ENCODE measurements at places on chromosomes 5 and 9. TPM values are rescaled to one million over a fixed set of nuclear protein-coding genes. Genes with fewer than 3 reads are reported as not detected.

FAM221B gene
- not detected for total RNA-seq

MARCHF11 gene
- not detected for total RNA-seq

FOXD4L5 gene
- not detected for total RNA-seq

ZFP37 gene
- total RNA-seq: 0.33 TPM

SMIM33 gene
- 0.37 TPM for total RNA-seq

DND1 gene
- 2.8 TPM for total RNA-seq

PDE6A gene
- not detected for total RNA-seq

DEPDC1B gene
- 20.5 TPM for total RNA-seq

COL27A1 gene
- total RNA-seq: 9.7 TPM

LCN6 gene
- total RNA-seq: not detected

DRD1 gene
- not detected for total RNA-seq

SPATA31D4 gene
- total RNA-seq: not detected

SLC46A2 gene
- not detected for total RNA-seq

LHX3 gene
- not detected for total RNA-seq

TAF11L14 gene
- total RNA-seq: not detected

DENND1A gene
- 22.3 TPM for total RNA-seq

ELOVL7 gene
- 1.1 TPM for total RNA-seq

PARP8 gene
- 20.9 TPM for total RNA-seq

PTRH1 gene
- total RNA-seq: 22.8 TPM

TAF11L5 gene
- total RNA-seq: not detected

KIF24 gene
- 6.2 TPM for total RNA-seq

SPINK4 gene
- total RNA-seq: not detected

SPINK6 gene
- not detected for total RNA-seq

SLC36A2 gene
- not detected for total RNA-seq

KLHL9 gene
- 14.8 TPM for total RNA-seq

HNRNPAB gene
- 492 TPM for total RNA-seq

AQP7 gene
- total RNA-seq: not detected

F2RL2 gene
- not detected for total RNA-seq

SPZ1 gene
- total RNA-seq: not detected

CDX1 gene
- not detected for total RNA-seq

HNRNPH1 gene
- total RNA-seq: 964 TPM

CAST gene
- 99.3 TPM for total RNA-seq

PRKACG gene
- not detected for total RNA-seq

STKLD1 gene
- 0.33 TPM for total RNA-seq

FGF1 gene
- total RNA-seq: not detected

GDNF gene
- total RNA-seq: 0.38 TPM

CACNA1B gene
- total RNA-seq: not detected

GABBR2 gene
- total RNA-seq: not detected

ASS1 gene
- 3.2 TPM for total RNA-seq

HMMR gene
- 30.8 TPM for total RNA-seq

PRRX2 gene
- total RNA-seq: 3.4 TPM

PPP3R2 gene
- total RNA-seq: not detected

PPP1R2B gene
- total RNA-seq: 0.47 TPM

C9orf50 gene
- not detected for total RNA-seq

SLC27A6 gene
- total RNA-seq: not detected

All from activated CD4-positive, alpha-beta T cell treated with anti-CD3 and anti-CD28 coated beads, Interleukin-2, amount 10 ng/mL, durations not matched to agents 24 days and 14 days (primary cell).